Islet precursor cell (in vitro differentiated cells): ENCODE measurements at places on chromosomes 11 and 22.

DNA sequence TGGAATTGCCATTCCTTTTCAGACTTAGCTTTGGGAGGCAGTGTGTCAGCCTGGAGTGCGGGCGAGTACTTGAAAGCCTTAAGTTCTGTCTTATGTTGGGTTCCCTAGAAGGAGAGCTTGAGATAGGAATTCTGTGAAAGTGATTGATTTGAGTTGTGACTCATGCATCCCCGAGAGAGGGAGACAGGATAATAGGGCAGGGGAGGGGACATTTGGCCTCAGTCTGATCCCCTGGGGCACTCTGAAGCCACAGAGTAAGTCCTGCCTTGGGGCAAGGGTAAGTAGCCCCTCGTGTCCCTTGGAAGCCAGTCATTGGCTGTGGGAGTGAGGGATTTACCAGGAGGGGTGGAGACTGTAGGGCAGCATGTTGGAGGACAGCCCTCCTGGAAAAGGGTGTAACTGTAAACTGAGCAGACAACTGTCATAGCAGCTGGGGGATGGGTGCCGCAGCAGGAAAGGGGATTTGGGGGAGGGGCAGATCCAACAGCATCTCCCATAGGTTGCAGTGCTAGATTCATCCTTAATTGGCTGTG, 44.0 kb downstream of the KIAA1671 start:
- peak; percentile 100 for DNase-seq

DNA sequence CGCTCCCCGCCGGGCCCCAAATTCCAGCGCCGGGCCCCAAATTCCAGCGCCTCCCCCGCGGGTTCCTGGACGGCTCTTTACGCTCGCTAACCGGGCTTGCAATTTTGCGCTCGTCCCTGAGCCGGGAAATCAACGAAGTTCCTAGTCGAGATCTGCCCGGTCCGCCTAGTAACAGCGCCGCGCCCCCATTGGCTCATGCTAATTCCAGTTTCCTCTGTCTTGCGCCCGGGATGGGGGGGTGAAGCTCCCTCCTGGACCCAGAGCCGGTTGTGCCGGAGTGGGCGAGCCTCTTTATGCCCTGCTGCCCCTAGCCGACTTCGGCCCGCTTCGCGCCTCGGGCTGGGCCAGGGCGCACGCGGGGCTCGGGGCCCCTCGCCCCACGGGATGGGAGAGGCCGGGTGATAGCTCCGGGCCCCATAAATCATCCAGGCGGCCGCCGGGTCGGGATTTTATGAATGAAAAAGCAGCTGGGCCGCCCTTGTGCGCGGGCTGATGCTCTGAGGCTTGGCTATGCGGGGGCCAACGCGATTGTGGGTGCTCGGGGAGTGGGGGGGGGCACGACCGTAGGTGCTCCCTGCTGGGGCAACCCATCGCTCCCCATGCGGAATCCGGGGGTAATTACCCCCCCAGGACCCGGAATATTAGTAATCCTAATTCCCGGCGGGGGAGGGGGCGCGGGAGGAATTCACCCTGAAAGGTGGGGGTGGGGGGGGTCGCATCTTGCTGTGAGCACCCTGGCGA, 1.8 kb upstream of the CCND1 start:
- DNase-seq = peak; percentile 99

DNA sequence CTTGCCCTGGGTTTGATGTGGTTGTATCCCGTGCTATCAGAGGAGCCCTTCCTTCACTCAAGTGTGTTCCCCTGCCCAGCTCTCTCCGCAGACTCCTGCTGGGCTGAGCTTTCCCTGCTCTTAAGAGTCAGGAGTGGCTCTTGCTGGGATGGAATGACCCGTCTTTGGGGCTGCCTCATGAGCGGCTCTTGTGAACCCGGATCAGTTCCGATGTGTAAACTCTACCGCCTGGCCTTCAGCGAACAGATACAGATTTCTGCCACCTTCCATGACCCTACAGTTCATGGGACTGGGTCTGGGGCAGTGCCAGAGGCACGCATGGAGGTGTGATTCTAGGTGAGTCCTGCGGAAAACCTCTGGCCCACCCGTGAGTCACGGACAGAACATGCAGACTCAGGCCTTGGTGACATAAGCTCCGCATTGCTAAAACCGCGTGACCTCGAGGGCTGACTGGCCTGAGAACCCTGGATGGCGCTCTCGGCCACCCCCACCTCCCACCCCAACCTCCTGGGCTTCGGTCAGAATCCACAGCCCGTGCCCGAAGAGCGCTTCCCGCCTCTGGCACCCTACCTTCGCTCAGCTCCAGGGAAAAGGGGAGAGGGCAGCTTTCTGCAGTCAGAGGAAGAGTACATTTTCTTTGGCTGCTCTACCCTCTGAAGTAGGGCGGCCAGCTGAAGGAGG, 1.3 kb upstream of the ZBTB16 start:
- peak; percentile 94 for DNase-seq

DNA sequence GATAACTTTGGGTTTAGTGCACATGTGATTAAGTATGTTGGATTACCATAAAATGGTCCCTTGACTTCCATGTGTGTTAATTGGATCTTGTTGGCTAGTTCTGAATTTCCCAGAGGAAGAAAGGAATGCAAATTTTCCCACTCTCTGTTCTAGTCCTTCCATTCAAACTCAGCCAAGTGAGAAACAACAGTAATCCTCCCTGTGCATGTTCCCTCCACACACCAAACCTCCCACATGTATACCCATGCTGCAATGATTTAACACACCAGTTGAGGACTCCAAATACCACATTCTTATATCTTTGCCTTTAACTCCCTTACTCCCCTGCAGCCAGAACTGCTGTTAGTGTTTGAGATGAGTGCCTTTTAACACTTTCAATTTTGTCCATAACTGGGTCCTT, 1158.9 kb downstream of the DLG2 start:
- DNase-seq = no peak

- no peak for DNase-seq
Measured at GRCh38 chr22:32596471-32596870, 121.9 kb downstream of the FBXO7 start.

DNA sequence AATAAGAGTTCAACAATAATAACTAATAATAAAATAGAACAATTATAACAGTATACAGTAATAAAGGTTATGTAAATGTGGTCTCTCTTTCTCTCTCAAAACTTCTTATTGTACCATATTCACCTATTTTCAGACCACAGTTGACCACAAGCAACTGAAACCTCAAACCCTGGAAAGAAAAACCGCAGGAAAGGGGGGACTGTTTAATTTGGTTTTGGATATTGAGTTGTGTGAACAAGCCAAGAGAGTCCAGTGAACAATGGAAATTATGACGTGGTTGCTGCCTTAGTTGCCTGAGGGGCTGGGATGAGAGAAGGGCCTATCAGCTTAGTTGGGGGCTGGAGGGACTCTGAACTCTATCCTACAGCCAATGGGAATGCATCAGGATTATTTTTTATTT, 178.7 kb upstream of the POU2AF2 start:
- no peak for DNase-seq

DNA sequence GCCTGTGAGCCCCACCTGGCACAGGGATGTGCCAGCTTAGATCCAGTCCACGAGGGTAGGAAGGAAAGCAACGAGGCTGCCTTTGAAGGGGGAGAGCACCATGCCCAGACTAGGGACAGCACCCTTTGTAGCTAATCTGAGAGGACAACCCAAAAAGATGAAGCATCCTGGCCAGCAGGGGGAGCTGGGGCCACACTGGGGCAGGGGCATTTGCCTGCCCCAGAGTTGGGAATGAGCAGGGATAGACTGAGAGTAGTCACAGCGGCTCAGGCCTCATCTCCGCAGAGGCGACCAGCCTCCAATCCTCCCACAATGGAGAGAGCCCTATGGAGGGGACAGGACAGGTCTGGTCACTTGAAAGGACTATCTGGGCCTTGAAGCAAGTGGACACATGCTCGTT, 16.4 kb downstream of the LMO1 start:
- DNase-seq = no peak

DNA sequence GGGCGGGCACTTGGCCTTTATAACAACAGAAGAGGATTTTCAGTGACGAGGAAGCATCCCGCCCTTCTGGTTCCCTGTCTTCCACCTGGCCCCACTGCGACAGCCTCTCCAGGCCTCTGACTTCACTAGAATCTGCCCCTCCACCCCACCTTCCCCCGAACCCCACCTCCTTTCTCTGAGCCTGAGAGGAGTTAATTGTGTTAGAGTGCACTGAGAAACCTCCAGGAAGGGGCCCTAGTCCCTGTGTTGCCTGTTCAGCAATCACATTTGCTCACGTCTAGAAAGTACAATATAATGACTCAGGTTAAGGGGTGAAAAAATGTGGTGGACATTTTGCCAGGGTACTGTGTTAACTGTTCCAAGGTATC, 38.8 kb downstream of the PTPRJ start:
- no peak for DNase-seq
